NCI-H774 (cell line): ENCODE measurements at places on chromosomes 12 and 14.

DNA sequence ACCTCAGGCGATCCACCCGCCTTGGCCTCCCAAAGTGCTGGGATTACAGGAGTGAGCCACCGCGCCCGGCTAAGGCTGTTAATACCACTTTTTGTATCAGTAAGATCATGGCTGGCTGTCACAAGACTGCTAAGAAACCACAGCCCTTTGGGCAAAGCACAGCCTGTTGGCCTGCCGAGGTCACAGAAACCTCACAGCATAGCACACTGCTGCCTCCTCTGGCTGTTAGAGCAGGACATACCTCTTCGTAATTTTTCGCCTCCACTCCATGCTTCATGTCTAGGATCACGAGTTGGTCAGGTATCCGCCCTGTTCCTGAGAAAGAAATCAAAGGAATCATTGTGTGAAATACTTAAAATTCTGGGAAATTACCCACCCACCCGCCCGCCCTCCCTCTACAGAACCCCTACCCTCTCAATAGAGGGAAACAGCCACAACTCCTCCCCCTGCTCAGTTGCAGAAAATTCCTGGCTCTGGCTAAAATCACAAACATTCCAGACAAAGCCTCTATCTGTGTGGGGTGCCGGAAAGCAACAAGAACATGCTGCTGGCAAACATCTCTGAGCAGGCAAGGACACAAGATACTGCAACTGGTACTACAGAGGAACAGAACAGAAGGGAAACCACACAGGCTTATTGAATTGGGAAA is 20.7 kb upstream of the NEK9 start:
- DNase-seq, result no peak

- no peak for DNase-seq
Measured at GRCh38 chr12:84825149-84825548, 87.5 kb downstream of the SLC6A15 start.

DNA sequence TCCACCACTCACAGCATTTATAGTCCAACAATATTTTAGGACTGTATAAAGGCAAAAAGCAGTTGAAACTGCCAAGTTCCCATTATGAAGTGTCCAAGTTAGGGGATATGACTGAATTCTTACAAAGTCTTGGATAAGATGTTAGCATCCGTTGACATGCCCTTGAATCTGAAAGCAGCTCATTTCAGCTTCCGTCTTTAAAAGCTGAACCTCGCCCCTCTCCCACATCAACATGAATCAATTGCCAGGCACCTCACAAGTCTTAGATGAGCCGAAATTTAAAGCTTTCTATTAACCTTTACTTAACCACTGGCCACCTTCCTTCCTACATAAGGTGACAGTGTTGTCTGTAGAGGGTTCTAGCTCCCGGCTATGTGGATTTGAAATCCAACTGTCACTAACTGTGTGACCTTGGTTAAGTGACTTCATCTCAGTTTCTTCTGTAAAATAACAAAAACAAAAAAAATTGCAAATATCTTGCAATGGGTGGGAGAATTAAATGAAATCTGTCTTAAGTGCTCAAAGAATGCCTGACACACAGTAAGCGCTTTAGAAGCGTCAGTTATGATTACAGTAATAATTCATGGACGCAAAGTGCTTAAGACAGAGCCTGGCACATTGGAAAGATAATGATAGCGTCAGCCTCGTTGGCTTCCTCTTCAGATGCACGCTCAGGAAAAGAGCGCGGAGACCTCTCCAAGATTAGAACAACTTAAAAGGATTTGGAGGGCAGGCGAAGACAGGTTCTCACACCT is 1.2 kb downstream of the PPP1CC start:
- DNase-seq, result no peak

GRCh38 chr12:117052386-117053049 is 46.7 kb downstream of the TESC start:
- DNase-seq, result no peak

DNA sequence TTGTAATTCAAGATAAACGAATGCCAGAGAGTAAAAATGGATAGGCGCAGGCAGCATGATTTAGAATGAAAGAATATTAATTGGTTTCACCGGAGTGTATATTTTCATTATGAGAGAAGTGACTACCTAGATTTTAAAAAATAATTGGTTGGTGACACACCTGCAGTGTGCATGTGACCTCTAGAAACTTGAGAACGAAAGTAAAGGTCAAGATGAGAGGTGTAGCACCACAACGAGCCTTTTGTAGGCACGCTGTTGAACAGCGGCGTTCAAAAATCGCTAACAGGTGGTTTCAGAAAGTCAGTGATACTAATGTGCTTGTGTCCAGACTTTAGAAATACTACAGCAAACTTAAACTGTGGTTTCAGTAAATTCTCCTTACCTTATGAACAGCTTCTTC is 123.8 kb downstream of the NPAS3 start:
- DNase-seq, result peak; percentile 58

GRCh38 chr12:65590318-65590717 is 234.0 kb upstream of the HMGA2 start:
- no peak for DNase-seq

DNA sequence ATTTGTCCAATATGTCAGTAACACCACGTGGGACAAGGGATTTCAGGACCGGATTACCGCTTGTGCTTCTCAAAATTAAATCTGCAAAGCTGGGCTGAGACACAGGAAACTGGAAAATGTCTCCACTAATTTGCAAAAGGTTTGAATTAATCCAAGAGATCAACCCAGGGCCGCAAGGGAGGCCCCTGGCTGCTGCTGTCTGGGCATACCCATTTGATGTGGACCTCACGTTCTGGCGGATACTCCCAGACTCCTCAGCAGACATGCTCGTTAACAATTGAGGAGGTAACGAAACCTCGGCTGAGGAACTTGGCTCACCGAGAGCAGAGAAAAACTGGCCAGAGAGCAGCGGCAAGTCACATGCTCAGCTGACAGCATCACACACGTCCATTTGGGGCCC is 180.6 kb downstream of the SLC15A4 start:
- no peak for DNase-seq

DNA sequence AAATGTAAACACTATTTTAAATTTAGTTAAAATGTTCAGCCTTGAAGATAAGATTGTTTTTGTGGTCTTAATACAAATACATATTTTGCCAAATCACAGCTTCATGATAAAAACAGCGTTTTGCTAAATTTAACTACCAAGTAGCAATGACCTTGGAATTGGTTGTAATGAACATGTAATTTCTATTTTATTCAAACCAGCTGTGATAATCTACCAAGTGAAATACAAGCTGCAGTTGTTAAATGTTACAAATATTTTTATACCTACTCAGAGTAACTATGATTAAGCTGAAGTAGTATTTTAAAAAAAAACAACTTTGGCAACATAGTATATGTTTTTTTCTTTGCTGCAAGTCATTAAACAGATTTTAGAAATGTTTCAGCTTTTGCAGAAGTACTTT is 96.2 kb downstream of the CPSF2 start:
- no peak for DNase-seq

DNA sequence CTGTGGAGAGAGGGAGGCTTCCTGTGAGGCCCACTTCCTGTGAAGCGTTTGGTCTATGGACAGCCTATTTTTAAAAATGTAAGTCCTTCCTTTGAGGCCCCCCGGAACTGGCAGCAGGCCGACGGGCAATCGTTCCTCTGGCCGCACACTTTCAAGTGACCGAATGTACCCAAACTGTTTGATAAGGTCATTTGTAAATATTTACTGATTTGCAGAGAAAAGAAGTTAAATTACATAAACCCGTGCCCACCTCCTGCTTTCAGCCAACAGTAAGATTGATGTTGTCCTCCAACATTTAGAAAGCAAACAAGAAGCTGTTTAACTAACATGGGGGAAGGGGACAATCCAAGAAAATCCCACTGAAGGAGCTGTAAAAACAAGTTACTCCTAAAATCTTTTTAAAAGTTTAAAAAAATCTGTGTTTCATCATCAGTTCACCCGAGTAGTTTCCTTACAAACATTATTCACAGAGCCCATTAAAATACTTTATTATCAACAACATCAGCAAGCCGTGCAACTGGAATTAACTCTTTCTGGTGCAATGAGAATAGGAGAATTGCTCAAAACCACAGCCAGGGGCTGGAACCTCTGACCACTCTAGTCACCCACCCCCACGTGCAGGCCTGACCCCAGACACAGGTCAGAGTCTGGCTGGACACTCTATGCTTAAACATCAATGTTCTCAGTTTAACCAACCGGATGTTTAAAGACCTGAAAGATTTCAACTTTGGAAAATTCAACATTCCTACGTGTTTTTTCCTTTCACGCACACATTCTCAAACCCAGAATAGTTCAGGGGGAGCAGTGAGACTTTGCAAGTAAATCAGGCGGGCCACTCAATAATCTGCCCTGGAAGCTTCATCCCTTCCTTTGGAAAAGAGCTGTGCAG is 65.3 kb downstream of the FOXN3 start:
- peak; percentile 45 for DNase-seq

DNA sequence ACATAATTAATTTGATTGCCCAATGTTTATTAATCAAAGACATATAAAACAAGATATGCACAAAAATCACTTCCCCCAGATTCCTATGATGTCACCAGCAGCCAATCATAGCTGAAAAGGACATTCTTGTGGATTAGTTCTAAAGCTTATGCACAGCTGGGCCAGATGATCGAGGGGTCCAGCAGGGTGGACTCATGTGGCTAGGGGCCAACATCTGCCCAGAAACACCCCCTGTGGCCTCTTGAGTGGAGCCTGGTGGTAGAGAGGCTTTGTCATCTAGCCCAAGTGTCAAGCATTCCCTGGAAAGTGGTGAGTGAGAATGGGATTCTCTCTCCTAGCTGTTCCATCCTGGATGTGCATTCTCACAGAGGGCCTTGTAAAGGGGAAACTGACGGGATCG is 590.0 kb downstream of the BCL11B start:
- no peak for DNase-seq

DNA sequence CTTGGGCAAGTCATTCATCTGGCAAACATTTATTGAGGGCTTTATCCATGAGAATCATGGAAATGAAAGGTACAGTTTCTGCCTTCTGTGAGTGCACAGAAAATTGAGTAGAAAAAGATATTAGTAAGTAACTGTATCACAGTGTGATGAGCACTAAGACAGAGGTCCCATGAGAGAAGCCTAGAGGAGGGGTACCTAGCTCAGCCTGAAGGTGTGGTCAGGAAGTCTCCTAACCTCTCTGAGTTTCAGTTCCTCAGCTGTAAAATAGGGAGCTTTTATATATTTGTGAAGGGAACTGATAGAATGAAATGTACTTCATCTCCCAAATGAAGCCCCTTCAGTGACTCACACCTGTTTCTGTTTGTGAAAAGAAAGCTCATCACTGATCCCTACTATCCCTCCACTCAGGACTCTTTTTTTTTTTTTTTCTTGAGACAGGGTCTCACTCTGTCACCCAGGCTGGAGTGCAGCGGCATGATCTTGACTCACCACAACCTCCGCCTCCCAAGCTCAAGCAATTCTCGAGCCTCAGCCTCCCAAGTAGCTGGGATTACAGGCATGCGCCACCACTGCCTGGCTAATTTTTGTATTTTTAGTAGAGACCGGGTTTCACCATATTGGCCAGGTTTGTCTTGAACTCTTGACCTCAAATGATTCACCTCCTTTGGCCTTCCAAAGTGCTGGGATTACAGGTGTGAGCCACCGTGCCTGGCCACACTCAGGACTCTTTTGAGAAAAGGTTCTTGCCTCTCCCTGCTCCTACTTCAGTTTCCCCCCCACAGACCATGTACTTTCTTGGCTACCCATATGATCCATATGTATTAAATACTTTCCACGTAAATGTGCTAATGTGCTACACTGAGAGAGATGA is 93.7 kb upstream of the FUT8 start:
- DNase-seq, result no peak

GRCh38 chr12:31326736-31327659 is 1.0 kb upstream of the SINHCAF start:
- DNase-seq, result no peak

- no peak for DNase-seq
Measured at GRCh38 chr14:26190646-26191045, 407.2 kb downstream of the NOVA1 start.

DNA sequence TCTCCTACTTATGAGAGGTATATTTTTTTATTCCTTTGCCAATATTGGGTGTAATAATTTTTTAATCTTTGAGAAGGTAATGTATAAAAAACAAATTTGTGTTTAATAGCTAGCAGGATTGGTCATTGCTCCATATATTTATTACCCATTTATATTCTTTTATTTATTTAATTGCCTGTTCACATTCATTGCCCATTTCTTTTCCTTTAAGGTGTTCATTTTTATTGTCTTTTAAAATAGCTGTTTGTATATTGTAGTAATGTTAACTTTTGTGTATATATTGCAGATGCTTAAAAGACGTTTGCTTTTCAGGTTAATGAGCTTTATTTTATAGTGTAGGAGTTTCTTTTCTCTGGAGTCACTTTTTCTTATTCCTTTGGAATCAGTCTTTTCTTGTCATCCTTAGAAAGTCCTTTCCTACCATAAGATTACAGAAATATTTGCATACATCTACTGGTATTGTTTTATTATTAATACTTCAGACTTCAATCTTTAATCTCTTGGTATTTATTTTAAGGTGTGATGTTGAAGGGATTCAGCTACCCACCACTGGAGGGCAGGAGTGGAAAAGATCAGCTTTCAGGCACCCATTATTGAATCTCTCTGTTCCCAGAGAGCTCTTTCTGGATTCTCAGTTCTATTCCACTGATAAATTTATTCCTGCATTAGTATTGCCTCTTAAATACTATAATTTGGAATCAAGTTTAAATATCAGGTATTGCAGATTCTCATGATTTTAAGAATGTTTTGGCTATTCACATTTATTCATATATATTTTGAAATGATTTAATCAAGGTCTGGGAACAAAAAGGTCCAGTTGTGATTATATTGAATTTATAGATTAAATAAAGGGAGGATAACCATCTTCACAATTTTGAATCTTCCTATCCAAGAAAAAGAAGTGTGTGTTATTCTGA is 17.3 kb downstream of the PPM1A start:
- DNase-seq, result no peak

DNA sequence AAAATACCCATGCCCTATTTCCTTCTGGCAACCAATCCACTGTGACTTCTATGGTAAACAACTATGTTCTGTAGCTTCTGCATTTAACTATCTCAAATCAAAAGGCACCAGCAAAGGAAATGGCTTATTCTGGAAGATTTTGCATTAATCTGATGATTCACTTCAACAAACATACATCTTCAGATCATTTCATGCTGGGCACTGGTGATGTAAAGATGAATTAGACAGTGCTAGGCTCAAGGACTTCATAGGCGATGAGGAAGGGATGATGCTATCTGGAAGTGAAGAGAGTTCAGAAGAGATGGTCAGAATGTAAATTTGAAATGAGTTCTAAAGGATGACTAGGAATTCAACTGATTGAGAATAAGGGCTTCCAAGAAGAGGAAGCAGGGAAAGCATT is 363.3 kb downstream of the PAWR start:
- no peak for DNase-seq

DNA sequence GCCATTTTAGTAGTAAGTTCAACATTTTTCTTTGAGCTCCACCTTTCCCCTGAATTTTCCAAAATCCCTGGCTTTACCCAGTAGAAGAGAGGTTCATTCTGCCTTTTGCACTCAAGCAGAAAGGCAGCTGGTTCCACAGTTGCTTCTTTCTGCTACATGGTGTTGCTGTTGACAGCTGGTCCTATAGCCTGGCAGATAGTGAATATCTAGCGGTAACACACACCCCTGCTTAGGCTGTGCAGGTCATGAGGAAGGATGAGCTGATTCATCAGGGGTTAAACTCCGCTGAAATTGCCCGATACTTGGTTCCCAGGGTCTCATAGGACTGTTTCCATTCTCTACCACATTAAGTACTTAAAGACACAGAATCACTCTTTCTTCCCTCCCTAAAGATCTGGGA is 62.4 kb downstream of the PUS7L start:
- DNase-seq, result no peak
